ENCODE measurements at places on chromosomes 3 and 15.

- no peak for DNase-seq
These were observed 9.7 kb upstream of the DCLK3 start for GRCh38 chr3:36774052-36774451.

DNA sequence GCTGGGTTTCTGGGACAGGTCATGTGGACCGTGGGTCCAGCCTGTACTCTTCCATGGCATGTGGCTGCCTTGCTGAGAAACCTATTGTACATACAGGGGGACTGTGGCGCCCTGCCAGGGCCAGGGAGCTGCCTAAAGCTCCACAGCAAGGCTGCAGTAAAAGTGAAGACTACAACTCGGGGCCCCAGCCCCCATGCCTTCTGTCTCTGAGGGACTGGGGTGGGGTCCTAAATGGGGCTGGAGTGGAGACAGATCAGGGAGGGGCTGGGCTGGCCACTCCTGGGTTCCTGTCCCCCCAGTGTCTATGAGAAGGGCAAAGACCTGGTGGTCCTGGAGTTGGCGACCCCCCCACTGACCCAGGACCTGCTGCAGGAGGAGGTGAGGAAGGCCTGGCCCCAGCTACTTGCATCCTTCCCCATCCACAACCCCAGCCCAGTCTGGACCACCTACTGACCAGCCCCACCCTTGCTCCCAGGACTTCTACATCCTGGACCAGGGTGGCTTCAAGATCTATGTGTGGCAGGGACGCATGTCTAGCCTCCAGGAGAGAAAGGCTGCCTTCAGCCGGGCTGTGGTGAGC lies 7.3 kb downstream of the VILL start:
- DNase-seq, result no peak

GRCh38 chr15:31275331-31276262 lies 51.0 kb upstream of the KLF13 start:
- DNase-seq, result no peak

DNA sequence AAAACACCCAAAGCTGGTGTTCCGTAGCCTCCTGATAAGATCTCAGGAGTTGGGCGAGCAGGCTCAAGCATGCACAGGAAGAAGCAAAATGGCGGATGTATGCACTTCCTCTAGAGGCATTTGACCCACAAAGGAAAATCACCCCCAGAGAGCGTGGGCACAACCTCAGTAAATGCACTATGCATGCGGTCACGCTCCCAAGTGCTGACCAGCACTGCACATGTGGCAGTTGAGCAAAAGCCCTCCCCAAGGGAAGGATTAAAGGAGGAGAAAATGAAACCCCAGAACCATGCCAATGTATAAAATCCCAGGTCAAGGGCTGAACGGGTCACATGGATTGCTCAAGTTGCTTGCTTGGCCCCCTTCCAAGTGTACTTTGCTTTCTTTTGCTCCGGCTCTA lies 289.4 kb upstream of the IGF1R start:
- DNase-seq, result no peak

- DNase-seq, result no peak
These were observed 32.2 kb downstream of the ANAPC13 start for GRCh38 chr3:134453631-134454030.

GRCh38 chr3:69282181-69282580 lies 103.7 kb downstream of the FRMD4B start:
- peak; percentile 75 for DNase-seq

- DNase-seq, result no peak
These were observed 4.1 kb upstream of the PAK6 start for GRCh38 chr15:40234783-40235182.

GRCh38 chr3:178645503-178645902 lies 109.3 kb downstream of the KCNMB2 start:
- DNase-seq, result no peak

DNA sequence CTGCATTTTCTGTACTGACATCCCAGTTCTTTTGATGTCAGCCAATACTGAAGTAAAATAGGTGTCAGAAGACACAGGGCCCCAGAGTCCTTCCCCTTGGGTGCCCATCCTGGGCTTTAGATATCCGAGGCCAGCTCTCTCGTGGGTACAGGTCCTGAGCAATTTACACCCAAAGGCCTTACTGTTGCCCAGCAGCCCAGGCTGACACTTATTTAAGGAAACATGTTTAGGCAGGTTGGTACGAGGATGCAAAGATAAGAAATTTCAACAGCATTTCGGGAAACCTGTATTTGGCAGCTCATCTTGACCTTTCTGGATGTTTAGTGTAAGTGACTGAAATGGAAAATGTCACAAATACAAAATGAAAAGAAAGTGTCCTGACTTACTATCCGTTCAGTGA lies 130.0 kb upstream of the IL12A start:
- no peak for DNase-seq

- no peak for DNase-seq
These were observed 9.4 kb downstream of the DLL4 start for GRCh38 chr15:40938536-40938870.

GRCh38 chr3:185896636-185897035 lies 41.2 kb downstream of the TRA2B start:
- no peak for DNase-seq

GRCh38 chr3:32391643-32392535 lies at the start of gene CMTM7:
Gene CMTM7, plus strand, starts transcription at chr3:32391853. Its CDS starts 54 bp downstream, at chr3:32391907.
- DNase-seq, result peak; percentile 34

GRCh38 chr3:98655666-98656065 lies 62.3 kb upstream of the CPOX start:
- no peak for DNase-seq

- no peak for DNase-seq
These were observed 63.4 kb upstream of the LEKR1 start for GRCh38 chr3:156762631-156763185.

DNA sequence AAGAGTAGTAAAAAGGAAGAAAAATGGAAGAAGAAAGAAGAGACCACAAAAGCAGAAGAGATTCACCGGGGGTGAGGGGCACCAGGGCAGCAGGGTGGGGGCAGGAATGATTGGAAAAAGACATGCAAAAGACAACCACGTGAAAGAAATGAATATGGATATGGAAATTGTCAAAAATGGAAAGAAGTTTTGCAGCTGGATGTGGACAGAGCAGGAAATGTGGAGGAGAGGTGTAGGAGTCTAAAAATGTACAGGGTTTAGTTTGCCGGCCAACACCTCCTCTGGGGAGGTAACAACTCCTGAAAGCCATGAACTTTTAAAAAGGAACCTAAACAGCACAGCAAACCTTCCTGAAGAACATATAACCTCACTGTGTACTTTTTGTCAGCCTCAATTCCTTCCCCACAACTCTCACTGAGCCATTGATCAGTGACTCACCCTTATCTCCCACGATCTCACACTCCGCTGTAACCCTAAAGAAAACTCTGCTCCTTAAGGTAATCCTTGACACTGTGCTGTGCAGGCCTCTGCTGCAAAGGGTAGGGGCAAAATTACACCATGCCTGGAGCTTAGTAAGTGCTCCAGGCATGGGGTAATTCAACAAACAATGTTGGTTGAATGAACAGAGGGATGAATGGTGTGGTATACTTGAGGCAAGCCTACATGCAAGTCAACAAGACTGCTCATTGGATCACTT lies 100.2 kb upstream of the BOC start:
- peak; percentile 9 for DNase-seq

Data from head of caudate nucleus (tissue), 42 donors.